Fibroblast of skin of right quadriceps (primary cell): ENCODE measurements at places on chromosomes 6 and 20.

GRCh38 chr20:17066902-17067301 lies 159.9 kb upstream of the PCSK2 start:
- DNase-seq: no peak

GRCh38 chr6:132932588-132932987 lies 118.2 kb downstream of the RPS12 start:
- DNase-seq: no peak

DNA sequence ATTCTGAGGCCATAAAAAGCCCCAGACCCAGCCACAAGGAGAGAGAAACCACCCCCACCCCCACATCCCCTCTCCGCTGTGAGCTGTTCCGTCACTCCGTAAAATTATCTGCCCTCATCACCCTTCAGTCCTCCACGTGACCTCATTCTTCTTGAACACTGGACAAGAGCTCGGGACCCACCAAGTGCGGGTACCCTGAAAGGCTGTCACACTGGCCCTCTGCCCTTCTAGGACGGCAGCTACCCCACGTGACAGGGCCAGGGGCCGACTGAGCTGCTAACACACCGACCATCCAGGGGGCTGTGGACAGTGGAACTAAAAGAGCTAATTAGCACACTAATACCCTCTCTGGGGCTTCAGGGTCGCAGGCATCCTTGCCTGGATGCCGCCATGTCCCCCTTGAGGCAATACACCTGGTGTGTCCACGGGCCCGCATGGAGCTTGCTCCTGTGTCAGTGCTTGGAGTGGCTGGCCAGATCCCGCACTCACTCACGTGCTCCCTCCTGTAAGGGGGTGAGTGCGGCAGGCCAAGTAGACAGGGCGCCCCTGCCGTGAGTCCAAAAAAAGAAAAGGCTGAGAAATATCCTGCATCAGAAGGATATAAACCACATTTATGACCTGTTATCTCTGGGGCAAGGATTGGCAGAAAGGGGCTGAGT lies 29.2 kb upstream of the AHCY start:
- DNase-seq: no peak

- DNase-seq: peak; percentile 31
Measured at GRCh38 chr6:22221630-22222029, 75.2 kb downstream of the PRL start.

- no peak for DNase-seq
Measured at GRCh38 chr20:5766085-5766764, 16.0 kb downstream of the SHLD1 start.

- DNase-seq: no peak
Measured at GRCh38 chr20:4493386-4493785, 228.3 kb upstream of the PRND start.

- no peak for DNase-seq
Measured at GRCh38 chr6:33330736-33331135, 13.2 kb upstream of the ZBTB22 start.

DNA sequence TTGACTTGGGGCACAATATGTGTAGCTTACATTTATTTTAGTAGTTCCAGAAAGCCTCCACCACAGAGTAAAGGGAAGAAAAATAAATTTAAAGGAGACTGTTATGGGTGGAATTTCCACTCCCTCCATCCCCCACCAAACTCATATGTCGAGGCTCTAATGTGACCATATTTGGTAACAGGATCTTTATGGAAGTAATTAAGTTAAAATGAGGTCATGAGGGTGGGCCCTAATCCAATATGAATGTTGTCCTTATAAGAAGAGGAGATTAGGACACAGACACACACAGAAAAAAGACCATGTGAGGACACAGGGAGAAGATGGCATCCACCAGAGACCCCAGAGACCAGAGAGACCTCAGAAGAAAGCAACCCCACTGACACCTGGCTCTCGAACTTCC lies 189.7 kb downstream of the EDN1 start:
- DNase-seq: peak; percentile 89

DNA sequence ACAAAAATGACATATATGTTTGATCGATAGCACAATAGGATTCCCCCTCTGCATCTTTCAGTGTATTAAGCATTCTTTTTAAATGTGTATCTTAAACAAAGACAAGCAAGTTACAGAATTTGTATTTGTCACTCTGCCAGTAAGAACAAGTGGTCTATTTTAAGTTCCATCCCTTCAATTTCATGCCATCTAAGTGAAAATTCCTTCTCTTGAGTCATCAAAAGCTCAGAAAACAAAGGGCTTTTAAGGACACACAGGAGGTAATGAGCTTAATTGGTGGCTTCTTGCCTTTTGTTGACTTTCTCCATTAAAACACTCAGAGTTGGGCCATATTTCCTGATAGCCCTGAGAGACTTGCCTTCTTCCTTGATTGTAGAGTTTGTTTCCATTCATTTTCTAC lies 547.8 kb downstream of the TENT5A start:
- DNase-seq: peak; percentile 61

- DNase-seq: peak; percentile 25
Measured at GRCh38 chr20:63658749-63659187, 656 bp downstream of the RTEL1 start.

DNA sequence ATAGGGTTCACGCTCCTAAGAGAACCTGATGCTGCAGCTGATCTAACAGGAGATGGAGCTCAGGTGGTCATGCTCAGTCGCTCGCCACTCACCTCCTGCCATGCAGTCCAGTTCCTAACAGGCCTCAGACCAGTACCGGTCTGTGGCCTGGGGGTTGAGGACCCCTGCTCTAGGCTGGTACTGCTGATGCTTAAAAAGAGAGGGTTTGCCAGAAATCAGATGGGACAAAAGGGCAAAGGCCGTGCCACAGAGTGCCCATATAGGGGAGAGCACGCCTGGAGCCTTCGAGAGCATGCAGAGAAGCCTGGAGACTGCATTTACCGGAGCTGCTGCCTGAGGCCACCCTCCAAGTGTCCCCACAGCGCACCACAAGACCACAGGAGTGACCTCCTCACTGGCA lies 75.5 kb downstream of the PTPN1 start:
- DNase-seq: no peak

DNA sequence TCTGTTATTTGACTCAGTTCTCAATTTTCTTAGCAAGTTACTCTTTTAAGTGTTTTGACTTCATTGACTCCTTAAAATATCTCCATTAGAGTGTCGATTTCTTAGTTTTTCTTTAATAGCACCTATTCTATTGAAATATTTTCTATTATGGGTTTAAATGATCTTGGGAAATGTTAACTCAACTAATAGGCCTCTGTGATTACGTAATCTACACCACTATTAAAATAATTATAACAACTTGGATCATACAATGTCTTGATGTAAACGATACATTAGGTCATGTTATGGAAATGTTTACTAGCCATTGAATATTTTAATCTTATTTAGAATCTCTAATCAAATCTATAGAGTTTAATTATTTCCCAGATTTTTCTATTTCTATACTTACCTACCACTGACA lies 550.0 kb downstream of the EYS start:
- DNase-seq: no peak

- peak; percentile 88 for DNase-seq
Measured at GRCh38 chr20:52279706-52280105, 88.1 kb upstream of the ZFP64 start.

GRCh38 chr20:42041000-42041565 lies 422.9 kb upstream of the CHD6 start:
- no peak for DNase-seq

- no peak for DNase-seq
Measured at GRCh38 chr6:48199499-48199898, 88.5 kb upstream of the PTCHD4 start.

GRCh38 chr20:49045440-49046086 lies 549 bp upstream of the CSE1L start:
- no peak for DNase-seq

DNA sequence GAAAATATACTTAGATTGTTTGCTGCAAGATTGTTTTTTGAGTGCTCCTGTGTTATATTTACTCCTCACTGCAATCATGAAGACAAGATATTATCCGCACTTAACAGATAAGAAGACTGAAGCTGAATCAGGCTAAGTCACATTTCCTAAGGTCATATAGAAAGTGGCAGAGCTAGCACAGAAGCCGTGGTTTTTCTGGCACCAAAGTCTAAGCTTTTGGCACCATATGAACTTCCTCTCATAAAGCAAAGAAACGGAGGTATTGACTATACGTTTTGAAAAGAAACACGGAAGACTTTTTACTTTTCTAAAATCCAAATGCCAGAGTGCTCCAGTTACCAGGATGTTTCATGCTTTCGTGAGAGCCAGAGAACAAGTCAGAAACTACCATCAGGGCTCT lies 9.3 kb upstream of the DTD1 start:
- no peak for DNase-seq

DNA sequence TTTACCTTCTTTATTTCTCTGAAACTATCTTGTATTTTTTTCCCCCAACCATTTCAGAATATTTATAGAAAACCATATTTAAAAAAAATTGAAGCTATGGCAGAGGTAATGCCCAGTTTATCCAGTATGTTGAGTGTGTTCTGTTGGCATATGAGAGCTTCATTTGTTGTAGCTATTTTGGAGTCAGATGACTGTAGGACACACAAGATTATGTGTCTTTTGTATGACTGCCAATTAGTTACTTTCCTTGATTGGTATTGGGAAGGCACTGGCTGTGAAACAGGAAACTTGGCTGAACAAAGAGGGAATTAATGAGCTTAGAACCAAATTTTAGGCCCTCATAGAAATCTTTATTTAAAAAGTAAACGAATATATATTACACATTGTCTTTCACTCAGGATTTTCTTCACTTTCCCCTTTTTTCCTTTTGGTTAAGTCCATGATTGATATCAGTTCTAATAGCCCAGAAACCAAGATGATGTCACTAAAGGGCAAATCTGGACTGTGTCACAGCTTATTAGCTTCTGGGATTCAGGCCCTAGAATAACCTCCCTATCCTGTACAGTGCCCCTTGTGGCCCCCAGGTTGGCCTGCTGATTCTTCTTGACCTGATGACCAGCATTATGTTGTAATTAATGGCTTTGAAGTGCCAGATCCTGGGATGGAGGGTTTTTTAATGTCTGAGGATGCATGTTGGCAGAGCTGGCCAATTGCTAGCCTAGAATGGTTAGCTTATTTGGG lies 10.1 kb downstream of the CDC5L start:
- DNase-seq: no peak

DNA sequence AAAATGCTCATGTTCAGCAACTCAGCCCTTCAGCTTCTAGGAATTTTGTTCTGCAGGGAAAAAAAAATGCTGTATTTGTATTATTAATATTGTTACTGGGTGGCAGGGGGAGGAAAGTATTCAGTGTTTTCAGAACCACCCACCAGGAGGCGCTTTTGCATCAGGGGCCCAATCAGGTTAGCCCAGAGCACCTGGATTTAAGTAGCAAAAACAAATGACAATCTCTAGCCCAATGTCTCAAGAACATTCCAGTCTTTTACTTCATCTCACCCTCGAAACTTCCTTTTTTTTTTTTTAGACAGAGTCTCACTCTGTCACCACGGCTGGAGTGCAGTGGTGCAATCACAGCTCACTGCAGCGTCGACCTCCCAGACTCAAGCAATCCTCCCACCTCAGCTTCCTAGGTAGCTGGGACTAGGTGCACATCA lies 635 bp upstream of the C20orf203 start:
- DNase-seq: peak; percentile 45

DNA sequence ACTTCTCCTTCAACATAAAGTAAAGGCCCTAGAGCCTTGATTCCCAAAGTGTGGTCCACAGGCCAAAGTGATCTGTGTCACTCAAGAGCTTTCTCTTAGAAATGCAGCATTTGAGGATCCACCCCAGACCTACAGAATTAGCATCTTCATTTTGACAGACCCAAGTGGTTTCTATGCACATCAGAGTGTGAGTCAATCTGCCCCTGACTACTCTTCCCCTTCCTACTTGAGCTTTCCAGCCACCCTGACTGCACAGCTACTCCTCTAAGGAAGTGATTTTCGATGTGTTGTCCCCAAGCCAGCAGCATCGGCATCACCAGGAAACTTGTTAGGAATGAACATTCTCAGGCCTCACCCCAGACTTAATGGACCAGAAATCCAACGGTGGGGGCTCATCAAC lies 2.6 kb downstream of the MEP1A start:
- no peak for DNase-seq

DNA sequence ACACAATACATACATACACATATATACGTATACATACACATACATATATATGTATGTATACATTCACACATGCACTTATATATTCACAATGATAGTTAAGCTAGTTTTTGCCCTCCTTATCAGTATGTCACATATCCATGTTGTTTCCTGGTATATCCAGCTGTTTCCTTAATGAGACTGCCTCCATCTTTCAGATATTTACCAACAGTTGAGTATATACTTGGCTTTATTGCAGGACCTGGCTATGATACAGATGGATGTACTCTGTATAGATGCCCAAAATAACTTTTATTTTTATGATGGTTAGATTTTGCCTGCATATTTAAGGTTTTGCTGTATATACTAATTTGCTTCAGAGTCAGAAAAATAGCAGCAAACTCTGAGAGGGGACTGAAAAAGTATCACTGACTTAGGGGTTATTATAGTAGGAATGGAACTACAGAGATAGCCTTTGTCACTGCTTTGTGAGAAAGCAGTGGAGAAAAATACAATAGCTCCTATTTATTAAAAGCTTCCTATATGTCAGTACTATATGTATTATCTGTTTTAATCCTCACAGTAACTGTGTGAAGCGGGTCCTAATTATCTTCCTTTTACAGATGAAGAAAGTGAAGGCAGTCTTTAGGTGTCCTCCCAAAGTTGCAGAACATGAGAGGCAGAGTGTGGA lies 35.5 kb downstream of the CARMIL1 start:
- DNase-seq: no peak

DNA sequence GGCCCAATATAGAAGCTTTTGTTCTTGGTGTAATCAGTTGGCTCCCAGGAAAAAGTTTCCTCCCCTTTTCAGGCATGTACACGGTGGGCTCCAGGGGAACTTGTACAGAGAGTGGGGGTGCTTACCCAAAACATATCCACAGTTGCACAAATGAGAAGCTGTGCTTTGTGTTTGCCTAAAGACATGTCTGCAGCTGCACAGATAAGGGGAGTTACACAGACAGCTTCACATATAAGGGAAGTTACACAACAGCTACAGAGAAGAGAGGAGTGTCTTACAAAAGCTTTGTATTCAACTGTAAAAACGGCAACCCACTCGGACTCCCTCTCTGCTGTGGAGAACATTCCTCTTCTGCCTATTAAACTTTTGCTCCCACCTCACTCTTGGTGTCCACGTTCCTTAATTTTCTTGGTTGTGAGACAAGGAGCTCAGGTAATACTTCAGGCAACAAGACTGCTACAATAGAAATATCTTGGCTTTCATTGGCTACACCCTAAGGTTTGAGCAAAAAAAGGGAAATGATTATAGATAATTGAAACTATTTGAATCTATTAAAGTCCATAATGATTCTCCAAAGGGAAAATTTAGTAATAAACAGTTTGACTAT lies 7.4 kb upstream of the PNRC1 start:
- no peak for DNase-seq

- no peak for DNase-seq
Measured at GRCh38 chr6:93624408-93624807, 205.0 kb upstream of the EPHA7 start.

- DNase-seq: no peak
Measured at GRCh38 chr6:136180704-136181511, 69.2 kb downstream of the MTFR2 start.

GRCh38 chr20:3687655-3688054 lies 5.8 kb upstream of the ADAM33 start:
- peak; percentile 59 for DNase-seq
